ENCODE measurements at places on chromosomes 13 and 19. TPM values are rescaled to one million over a fixed set of nuclear protein-coding genes. Genes with fewer than 3 reads are reported as not detected.
A peak's percentile ranks its signal among the peaks of the same experiment; 100 is the strongest.

The DLL3 gene
- total RNA-seq = not detected

The REX1BD gene
- total RNA-seq = 89.2 TPM

The EGLN2 gene
- total RNA-seq = 79.2 TPM

The CTU1 gene
- 23.9 TPM for total RNA-seq

- peak; percentile 71 for DNase-seq
These were observed 8.1 kb downstream of the STK11 start for GRCh38 chr19:1213391-1214286.

DNA sequence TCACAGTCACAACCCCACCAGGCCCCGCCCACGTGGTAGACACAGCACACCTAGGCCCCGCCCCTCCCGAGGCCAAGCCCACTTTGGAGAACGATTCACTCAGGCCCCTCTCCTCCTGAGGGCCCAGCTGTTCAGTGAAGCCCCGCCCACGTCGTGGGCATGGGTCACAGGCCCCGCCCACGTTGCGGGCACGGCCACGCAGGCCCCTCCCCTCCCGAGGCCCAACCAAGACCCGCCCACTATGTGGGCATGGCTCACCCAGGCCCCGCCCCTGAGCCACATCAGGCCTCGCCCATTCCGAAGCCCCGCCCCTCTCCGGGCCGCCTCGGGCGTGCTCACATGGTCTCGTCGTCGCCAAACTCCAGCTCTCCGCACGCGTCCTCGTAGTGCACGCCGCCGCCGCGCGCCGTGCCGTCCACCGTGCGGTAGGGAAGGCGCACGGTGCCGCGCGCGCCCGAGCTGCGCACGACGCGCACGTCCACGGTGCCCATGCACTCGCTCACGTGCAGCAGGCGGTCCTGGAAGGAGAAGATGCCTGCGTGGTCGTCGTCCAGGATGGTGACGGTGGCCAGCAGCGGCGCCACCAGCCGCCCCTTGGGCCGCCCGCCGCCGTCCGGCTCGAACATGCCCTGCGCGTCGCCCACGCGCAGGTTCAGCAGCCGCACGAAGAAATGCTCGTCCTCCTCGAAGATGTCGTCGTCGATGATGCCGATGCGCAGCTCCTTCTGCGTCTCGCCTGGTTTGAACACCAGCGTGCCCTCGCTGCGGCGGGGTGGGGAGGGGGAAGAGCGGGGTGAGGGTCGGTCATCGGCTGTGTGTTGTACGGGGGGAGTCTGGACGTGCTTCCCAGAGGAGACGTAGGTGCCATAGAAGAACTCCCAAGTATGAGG, 24.0 kb downstream of the SLC8A2 start:
- DNase-seq = peak; percentile 84

GRCh38 chr13:77831866-77832265, 86.8 kb downstream of the EDNRB start:
- DNase-seq = no peak

DNA sequence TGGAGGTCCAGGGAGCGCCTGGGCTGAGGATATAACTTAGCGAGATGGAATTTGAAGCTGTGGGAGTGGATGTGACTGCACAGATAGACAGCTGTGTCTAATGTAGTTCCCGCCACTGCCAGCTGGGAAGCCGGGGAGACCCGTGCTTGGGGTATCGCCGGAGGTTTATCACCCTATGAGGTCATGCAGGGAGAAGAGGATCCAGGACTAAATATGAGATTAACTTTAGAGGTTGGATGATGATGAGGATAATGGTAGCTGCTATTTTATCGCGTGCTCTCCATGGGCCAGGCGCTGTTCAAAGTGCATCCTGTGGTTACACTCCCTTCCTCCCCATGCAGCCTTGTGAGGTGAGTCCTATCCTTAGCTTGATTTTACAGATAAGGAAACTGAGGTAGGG, 19.9 kb downstream of the SSC5D start:
- no peak for DNase-seq

- DNase-seq = no peak
These were observed 1.3 kb downstream of the SOX21 start for GRCh38 chr13:94710881-94711560.
